ENCODE measurements at places on chromosomes 3 and 15. TPM values are rescaled to one million over a fixed set of nuclear protein-coding genes. Genes with fewer than 3 reads are reported as not detected.

DNA sequence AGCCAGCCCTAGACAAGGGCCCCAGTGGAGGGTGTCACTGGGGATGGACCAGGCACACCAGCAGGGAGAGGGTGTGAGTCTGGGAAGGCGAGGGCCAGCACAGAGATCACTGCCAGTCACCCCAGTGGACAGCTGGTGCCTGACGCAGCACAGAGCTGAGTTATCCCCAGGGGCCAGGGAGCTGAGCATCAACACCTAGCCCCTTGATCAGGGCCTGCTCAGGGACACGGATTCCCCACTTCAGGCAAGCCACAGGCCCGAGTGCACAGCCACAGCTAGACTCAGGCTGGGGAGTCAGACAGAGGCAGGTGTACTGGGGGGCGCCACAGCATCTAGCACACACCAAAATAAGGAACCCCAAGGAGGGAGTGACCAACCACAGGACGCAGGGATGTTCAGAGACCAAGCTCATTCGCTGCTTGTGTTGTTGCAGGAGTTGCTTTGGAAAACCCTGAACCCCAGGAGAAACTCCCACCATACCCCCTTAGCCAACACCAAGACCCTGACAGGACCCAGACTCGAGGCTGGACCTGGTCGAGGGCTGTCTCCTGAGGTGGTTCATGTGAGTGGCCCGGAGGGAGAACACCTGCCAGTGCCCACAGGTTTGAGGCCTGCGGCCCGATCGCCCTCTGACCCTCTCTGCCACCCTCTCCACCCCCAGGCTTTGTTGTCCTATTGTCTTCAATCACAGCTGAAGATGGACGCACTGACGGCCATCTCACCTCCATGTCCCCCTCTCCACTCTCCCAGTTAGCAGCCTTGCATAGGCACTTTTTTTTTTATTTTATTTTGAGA lies 146.8 kb downstream of the TPRA1 start:
- peak; percentile 44 for DNase-seq

PIK3CB gene
- 21.6 TPM for total RNA-seq

SLC28A2 gene
- not detected for total RNA-seq

GRCh38 chr3:160134454-160134853 lies 90.8 kb upstream of the C3orf80 start:
- no peak for DNase-seq

- DNase-seq = no peak
These were observed 48.7 kb downstream of the BDH1 start for GRCh38 chr3:197507081-197507480.

GUCA1C gene
- not detected for total RNA-seq

DNA sequence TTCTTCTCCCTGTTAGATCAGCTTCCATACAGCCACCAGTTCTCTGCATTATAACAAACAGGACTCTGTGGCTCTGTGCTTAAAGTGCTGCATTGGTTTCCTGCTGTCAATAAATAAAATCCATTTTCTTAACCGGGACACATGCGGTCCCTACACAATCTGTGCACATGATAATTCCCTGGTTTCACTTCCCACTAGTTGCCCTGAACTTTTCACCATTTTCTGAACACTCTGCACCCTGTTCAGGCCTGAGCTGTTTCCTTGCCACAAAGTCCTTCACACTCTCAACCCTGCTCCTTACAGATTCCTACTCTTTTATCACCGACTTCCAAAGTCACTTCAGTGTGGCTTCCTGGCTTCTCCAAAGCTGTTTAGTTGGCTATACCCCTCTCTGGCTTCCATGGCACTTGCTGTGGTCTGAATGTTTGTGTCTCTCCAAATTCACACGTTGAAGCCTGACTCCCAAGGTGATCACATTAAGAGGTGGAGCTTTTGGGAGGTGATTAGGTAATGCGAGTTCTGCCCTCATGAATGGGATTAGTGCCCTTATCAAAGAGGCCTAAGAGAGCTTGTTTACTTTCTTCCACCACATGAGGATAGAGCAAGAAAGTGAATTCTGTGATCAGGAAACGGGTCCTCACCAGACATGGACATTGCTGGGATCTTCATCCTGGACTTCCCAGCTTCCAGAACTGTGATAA lies 233.4 kb downstream of the CHST2 start:
- DNase-seq = no peak

GRCh38 chr3:100972867-100973266 lies 20.4 kb downstream of the ABI3BP start:
- no peak for DNase-seq
